ENCODE measurements at places on chromosomes 6 and 20. TPM values are rescaled to one million over a fixed set of nuclear protein-coding genes. Genes with fewer than 3 reads are reported as not detected.

FAM83C gene
- total RNA-seq, result under 0.01 TPM

TRIM38 gene
- 4.0 TPM for total RNA-seq

BMP6 gene
- 1.1 TPM for total RNA-seq

EFCAB8 gene
- not detected for total RNA-seq

SLC17A4 gene
- under 0.01 TPM for total RNA-seq

ZSCAN23 gene
- 1.9 TPM for total RNA-seq

RALGAPA2 gene
- total RNA-seq, result 13.9 TPM

SLC22A2 gene
- total RNA-seq, result 3.9 TPM

SNX5 gene
- total RNA-seq, result 229 TPM

OR2W1 gene
- not detected for total RNA-seq

CLPSL2 gene
- total RNA-seq, result not detected

BAK1 gene
- total RNA-seq, result 22.2 TPM

IL17F gene
- not detected for total RNA-seq

CLVS2 gene
- total RNA-seq, result not detected

NRSN1 gene
- total RNA-seq, result not detected

NTSR1 gene
- total RNA-seq, result not detected

RBM24 gene
- 0.96 TPM for total RNA-seq

LAMA4 gene
- 1.4 TPM for total RNA-seq

NMBR gene
- total RNA-seq, result not detected

BCL2L1 gene
- total RNA-seq, result 129 TPM

CDSN gene
- total RNA-seq, result not detected

BPIFB3 gene
- not detected for total RNA-seq

SLC17A3 gene
- not detected for total RNA-seq

AVP gene
- total RNA-seq, result not detected

MAPK13 gene
- total RNA-seq, result 44.3 TPM

CALHM6 gene
- total RNA-seq, result 1.4 TPM

GNAS-AS1 gene
- total RNA-seq, result 0.48 TPM

SLC35F1 gene
- not detected for total RNA-seq

PAK5 gene
- not detected for total RNA-seq

FOXC1 gene
- 6.2 TPM for total RNA-seq

CNR1 gene
- total RNA-seq, result 0.72 TPM

VPS16 gene
- total RNA-seq, result 37.1 TPM

MAP3K4 gene
- 45.4 TPM for total RNA-seq

ADGRG6 gene
- 21.7 TPM for total RNA-seq

PRR18 gene
- not detected for total RNA-seq

PNPLA1 gene
- total RNA-seq, result not detected

POM121L2 gene
- not detected for total RNA-seq

KIF25 gene
- not detected for total RNA-seq

Data from tracheal epithelial cell (primary cell).